ENCODE measurements at places on chromosomes 11 and 22. TPM values are rescaled to one million over a fixed set of nuclear protein-coding genes. Genes with fewer than 3 reads are reported as not detected.

MISFA gene
- total RNA-seq: 1.6 TPM

MRGPRX3 gene
- total RNA-seq: not detected

OR8B8 gene
- not detected for total RNA-seq

TRIM64C gene
- total RNA-seq: not detected

TMEM223 gene
- 13.9 TPM for total RNA-seq

MUC15 gene
- not detected for total RNA-seq

PDGFD gene
- total RNA-seq: 0.29 TPM

GRCh38 chr11:30106222-30107181, 89.7 kb upstream of the KCNA4 start:
- DNase-seq: no peak

DNA sequence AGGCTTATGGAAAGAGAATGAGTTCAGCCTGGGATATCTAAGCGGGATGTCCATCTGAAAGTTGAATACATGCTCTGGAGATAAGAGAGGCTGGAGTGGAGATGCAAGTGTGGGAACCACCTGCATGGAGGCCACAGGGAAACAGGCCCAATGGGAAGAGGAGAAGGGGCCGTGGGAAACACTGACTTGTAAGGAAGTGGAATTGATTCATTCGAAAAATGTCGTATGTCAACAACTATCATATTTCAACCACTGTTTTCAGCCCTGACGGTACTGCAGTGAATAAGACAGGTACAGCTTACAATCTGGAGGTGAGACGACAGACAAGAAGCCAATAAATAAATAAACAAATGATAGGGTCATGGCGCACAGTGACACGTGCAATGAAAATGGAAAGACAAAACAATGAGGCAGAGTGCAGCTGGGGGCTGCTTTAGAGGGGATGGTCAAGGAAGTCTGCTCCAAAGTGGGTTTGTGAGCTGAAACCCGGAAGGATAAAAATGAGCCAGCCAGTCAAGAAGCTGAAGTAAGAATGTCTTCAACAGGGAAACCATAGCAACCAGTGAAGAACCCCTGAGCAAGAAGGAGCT, 35.9 kb downstream of the EFCAB6 start:
- DNase-seq: no peak

DNA sequence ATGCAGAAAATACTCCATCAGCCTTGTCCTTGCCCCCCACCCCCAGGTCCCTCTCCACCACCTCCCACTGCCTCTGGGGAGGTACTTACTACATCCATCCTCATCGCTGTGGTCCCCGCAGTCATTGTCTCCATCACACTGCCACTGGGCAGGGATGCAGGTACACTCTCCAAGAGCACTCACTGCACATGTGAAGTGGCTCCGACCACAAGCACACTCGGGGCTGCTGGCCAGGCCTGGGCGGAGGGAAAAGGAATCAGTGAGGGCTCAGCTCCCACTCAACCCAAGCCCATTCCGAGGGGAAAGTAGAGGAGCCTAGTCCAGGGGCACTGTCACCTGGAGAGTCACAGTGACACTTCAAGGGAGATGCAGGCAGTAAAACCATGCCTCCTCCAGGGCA, 15.7 kb downstream of the LRP4 start:
- DNase-seq: no peak

DNA sequence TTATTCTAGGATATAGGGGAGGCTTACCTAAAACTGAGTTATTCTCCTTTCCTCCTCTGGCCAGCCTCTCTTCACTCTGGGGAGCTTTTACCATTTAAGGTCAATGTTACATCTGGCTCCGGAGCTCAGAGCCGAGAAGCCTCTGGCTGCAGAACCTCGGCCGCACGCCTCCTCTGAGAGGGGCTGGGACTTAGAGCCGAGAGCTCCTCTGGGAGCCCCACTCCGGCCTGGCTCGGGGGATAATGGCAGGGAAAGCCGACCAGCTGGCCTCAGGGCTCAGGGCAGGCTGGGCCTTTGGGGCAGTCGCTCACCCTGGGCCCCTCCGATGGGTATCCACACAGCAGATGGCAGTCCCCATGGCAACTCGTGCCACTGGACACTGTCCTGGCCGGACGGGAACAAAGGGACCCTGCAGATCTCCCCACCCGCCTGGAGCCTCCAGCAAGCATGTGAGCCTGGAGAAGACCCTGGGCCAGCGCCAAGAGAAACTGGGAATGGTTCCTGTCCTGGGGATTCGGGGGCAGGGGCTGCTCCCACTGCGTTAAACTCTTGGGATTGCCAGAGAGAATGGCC, at the start of gene IRAG1:
TSS of gene IRAG1 (minus strand) at position 247 of the 573 bp plus-strand sequence. CDS start at position 94, 153 bp downstream.
- peak; percentile 54 for DNase-seq

GRCh38 chr11:575313-575995, 816 bp upstream of the PHRF1 start:
- DNase-seq: no peak

DNA sequence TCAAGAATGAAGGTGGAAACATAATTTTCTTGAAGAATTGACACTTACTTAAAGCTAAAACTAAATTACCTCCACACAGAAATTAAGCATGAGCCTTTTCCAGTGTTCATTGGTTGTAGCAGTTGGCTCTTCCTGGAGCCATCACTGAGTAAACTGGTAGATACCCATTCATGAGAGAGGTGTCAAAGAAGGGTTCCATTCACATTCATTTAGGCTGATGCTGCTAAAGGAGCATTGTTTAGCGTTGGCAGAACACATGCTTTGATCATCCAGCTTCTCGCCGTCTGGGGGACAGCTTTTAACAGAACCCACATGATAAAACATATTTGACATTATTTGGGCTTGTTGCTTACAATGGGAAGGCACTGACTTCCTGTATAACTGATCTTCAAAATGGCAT, 71.6 kb downstream of the TNRC6B start:
- DNase-seq: no peak

- DNase-seq: no peak
These were observed 120.4 kb upstream of the TP53AIP1 start for GRCh38 chr11:129063118-129063517.

GRCh38 chr22:20243537-20244249, 24.4 kb downstream of the RTN4R start:
- DNase-seq: peak; percentile 57

GRCh38 chr11:125304876-125305275, 140.3 kb downstream of the PKNOX2 start:
- no peak for DNase-seq

GRCh38 chr11:2513441-2513840, 68.6 kb downstream of the KCNQ1 start:
- no peak for DNase-seq

DNA sequence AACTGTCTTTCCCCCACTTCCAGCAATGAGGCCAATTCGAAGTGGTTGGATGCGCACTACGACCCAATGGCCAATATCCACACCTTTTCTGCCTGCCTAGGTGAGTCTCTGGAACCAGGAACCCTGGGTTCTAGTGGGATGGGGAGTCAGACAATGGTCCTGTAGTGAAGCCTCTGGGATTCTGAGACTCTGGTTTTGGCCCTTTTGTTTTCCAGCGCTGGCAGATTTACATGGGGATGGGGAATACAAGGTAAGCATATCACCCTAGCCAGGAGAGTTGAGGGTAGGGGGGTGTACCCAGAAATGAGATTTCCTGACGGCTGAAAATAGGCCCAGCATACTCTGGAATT, 530 bp downstream of the BBS1 start:
- no peak for DNase-seq

- DNase-seq: peak; percentile 39
These were observed 89.8 kb downstream of the RPS6KA4 start for GRCh38 chr11:64448599-64449380.

- no peak for DNase-seq
These were observed 79.1 kb downstream of the NAT10 start for GRCh38 chr11:34184505-34185015.

DNA sequence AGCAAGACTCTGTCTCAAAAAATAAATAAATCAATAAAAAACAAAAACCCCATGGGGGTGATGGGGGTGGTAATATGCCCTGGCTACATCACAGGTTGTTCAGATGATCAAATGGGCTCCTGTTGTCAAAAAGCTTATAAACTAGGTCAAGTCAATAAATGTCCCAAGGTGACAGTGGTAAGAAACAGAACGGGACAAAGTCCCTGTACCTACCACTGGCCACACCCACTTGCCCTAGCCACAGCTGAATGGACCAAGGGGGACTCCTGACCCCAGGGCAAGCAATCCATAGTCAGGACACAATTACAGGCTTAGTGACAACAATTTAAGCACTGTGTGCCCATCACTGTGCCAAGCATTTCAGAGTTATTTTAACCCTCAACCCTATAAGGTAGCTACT, 6.0 kb downstream of the NAGA start:
- no peak for DNase-seq

DNA sequence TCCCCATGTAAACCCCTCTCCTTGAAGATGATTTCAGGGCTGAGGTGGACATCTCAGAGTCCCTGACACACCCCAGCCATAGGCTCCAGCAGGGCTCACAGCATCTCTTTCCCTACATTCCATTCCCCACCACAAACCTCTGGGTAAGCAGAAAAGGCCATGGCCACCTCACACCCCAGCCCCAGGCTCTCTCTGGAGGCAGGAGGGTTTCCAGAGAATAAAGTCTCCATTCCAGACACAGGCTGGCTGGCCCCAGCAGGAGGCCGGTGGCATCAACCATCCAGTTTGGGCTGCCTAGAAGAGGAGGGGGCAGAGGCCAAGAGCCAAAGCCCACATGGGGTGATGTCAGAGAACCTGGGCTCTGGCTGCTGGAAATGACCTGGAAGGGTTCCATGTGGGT, 61.4 kb downstream of the TP53I11 start:
- peak; percentile 53 for DNase-seq

DNA sequence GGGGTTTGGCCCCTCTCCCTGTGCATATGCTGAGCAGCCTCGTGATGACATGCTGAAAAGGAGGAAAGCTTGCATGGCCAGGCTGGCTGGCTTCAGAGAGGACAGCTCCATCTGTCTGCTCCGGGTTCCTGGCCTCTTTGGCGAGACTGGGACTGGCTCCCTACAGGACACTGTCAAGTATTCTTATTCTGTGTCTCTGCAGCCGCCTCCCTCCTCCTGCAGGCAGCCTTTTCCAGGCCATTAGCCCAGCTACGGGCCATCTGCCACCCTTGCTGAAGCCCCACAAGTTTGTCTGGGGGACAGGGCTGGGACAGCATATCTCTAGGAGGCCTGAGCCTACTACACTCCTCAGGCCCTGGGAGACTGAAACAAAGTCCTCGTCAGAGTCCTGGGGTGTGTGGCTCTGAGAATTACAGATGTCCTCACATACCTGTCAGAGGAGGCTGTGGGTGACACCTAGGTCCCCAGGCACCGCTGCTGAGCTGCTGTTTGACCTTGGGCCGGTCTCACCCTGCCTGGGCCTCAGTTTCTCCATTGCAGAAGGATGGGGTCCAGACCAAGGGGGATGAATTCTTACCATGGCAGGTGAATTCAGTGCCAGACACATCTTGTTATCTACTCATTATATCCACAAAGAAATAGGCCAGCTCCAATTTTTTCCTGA, 11.0 kb downstream of the MRGPRG start:
- DNase-seq: no peak
